ENCODE measurements at places on chromosomes 7 and 10.

DNA sequence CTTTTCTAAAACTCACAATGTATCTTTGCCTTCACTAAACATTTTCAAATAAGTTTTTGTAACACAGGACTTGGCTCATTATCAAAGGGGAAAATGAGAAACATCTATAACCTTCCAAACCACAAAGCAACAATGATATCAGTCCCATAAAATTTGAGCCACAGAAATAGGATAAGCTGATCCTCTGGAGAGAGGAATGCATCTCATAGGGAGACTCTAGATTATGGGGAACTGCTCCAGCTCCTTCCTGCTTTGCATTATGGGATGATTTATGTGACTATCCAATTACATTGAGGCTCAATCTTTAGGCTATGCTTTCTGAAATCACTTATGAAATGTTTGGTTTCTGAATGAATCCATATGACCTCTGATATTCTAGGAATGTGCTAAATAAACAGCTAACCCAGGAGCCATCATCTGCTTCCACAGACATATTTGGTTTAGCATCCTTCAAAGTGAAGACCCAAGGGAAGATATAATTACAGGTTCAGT is 70.4 kb downstream of the CUBN start:
- peak; percentile 83 for DNase-seq

DNA sequence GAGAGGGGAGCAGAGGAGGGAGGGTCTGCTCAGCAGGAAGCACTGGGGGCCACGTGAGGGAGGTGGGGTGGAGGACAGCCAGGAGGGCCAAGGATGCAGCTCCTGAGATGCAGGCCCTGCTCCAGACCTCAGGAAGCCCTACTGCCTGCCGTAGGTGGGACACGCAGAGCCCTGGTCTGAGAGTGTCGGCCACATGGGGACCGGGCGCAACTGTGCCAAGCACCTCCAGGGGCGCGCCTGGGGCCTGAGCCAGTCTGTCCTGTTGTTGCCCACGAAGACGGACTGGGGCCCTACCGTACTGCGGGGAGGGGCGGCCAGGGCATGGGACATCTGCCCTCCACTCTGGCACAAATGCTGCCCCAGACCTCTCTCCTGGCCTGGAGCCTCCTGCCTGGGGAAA is 31.6 kb downstream of the YKT6 start:
- no peak for DNase-seq

GRCh38 chr7:26199301-26200037 is 1.1 kb downstream of the HNRNPA2B1 start:
- peak; percentile 47 for DNase-seq

GRCh38 chr10:33388382-33388781 is 53.9 kb upstream of the NRP1 start:
- DNase-seq: no peak

DNA sequence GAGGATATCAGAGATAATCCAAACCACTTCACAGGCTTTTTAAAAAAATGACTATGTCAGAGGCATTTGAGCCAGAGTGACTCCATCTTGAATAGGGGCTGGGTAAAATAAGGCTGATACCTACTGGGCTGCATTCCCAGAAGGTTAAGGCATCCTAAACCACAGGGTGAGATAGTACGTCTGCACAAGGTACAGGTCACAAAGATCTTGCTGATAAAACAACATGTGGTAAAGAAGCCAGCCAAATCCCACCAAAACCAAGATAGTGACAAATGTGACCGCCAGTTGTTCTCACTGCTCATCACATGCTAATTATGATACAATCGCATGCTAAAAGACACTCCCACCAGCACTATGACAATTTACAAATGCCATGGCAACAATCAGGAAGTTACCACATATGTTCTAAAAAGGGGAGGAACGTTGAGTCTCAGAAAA is 177.5 kb downstream of the RAPGEF5 start:
- DNase-seq: no peak

Data from iris pigment epithelial cell (primary cell).